Hepatocyte (in vitro differentiated cells): ENCODE measurements at places on chromosomes 3 and 15. TPM values are rescaled to one million over a fixed set of nuclear protein-coding genes. Genes with fewer than 3 reads are reported as not detected.

The ANKRD34C gene
- total RNA-seq, result 0.04 TPM in 1 of 2 replicates, not detected in the other

The ITGB5 gene
- 97.0 and 109 TPM in 2 replicates for total RNA-seq

The DAZL gene
- total RNA-seq, result 0.33 TPM in 1 of 2 replicates, not detected in the other

- H3K4me3 ChIP-seq, result no peak overlapping the region
- H3K27ac ChIP-seq, result no peak overlapping the region
- no peak for DNase-seq
- no peaks in the 10 kb centered on the region for H3K4me1 ChIP-seq
These were observed 114.2 kb downstream of the NEDD4 start for GRCh38 chr15:55879181-55879580.

DNA sequence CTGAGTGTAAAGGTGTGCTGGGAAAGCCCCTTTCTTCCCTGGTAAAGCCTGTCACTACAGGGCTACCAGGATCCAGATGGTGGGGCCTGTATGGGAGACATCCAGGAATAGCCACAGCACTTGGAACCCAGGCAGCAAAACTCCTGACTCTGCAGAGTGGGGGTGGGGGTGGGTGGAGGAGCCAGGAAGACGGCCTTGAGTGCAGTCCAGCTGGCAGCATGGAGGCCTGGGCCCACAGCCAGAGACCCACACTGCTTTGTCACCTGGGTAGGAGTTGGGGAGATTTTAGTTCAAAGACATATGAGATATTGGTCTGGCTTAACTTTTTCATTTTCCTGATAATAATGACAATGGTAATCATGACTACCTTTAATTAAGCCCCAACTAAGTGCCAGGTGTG, 116.7 kb upstream of the MRPS22 start:
- no peak overlapping the region for H3K4me3 ChIP-seq
- no peaks in the 10 kb centered on the region for H3K27me3 ChIP-seq
- peaks cover 4% of the 10 kb centered on the region for H3K4me1 ChIP-seq

DNA sequence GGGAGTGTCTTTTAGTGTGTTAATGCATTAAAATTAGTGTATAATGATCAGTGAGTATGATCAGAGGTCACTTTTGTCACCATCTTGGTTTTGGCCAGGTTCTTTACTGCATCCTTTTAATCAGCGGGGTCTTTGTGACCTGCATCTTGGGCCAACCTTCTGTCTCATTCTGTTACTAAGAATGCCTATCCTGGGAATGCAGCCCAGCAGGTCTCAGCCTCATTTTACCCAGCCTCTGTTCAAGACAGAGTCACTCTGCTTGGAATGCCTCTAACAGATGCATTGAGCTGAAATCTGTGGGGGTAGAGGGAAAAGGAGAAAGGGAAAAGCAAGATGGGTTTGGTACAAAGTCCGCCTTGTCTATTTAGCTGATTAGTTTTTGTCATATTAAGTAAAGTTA, 5.3 kb upstream of the BLOC1S6 start:
- no peak overlapping the region for H3K27ac ChIP-seq
- H3K4me1 ChIP-seq, result peaks cover 10% of the 10 kb centered on the region
- H3K36me3 ChIP-seq, result no peaks in the 10 kb centered on the region
- no peak for DNase-seq

- H3K36me3 ChIP-seq, result no peaks in the 10 kb centered on the region
- H3K4me3 ChIP-seq, result no peak overlapping the region
- H3K27me3 ChIP-seq, result no peaks in the 10 kb centered on the region
- DNase-seq, result no peak
- H3K27ac ChIP-seq, result no peak overlapping the region
These were observed 652.5 kb downstream of the EDEM1 start for GRCh38 chr3:5840056-5840455.

- DNase-seq, result no peak
- peak overlapping the region; percentile 62 for H3K27ac ChIP-seq
- no peaks in the 10 kb centered on the region for H3K27me3 ChIP-seq
- H3K4me3 ChIP-seq, result no peak overlapping the region
- H3K36me3 ChIP-seq, result no peaks in the 10 kb centered on the region
These were observed 35.3 kb downstream of the KLF13 start for GRCh38 chr15:31361764-31362515.

DNA sequence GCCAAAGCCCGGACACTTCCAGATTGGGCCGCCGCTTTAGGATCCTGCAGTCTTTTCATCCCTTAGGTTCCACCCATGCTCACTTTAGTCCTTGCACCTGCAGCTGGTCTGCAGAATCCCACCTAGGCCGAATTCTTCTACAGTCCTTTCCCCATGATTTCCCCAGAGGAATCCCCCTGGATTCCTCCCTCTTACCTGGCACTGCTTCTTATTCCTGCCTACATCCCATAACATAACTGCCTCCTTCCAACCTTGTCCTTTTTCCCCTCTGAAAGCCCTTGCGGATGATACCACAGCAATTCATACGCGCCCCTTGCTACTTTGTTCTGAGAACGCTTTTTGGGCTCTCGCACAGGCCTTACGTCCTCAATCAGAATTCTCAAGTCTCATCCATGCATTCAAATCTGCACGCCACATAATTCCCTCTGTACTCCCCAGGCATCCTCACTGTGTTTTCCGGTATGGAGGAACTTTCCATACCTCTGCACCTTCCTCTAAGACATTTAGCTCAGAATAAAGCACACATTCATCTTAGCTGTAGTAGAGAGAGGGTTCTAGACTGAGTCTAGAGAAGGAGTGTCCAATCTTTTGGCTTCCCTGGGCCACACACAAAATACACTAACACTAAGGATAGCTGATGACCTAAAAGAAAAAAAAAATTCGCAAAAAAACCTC, 619 bp downstream of the EIF2AK4 start:
- H3K4me1 ChIP-seq, result peaks cover 7% of the 10 kb centered on the region
- peak overlapping the region; percentile 73 for H3K4me3 ChIP-seq
- no peak for DNase-seq
- no peaks in the 10 kb centered on the region for H3K27me3 ChIP-seq

DNA sequence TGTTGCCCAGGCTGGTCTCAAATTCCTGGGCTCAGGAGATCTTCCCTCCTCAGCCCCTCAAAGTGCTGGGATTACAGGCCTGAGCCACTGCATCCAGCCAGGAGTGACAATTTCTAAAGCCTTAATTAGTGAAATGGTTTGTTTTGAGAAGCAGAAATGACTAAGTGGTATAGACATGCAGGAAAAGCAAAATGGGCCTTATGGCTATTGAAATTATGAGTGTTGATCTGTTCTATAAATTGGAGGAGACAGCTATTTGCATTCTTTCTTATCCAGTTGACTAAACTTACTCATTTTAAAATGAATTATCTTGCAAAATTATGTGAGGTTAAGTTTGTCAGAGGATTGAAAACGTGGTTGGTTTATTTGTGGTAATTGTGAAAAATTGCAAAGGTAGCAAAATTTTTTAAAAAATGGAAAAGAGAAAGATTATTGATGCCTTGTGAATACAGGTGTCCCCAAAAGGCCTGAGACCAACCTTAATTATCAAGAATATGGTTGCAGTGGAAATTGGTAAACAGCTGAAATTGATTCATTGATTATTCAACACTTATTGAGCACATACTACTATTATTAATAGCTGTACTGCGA, 7.9 kb downstream of the RAP2B start:
- no peak overlapping the region for H3K27ac ChIP-seq
- no peaks in the 10 kb centered on the region for H3K36me3 ChIP-seq
- no peak for DNase-seq

DNA sequence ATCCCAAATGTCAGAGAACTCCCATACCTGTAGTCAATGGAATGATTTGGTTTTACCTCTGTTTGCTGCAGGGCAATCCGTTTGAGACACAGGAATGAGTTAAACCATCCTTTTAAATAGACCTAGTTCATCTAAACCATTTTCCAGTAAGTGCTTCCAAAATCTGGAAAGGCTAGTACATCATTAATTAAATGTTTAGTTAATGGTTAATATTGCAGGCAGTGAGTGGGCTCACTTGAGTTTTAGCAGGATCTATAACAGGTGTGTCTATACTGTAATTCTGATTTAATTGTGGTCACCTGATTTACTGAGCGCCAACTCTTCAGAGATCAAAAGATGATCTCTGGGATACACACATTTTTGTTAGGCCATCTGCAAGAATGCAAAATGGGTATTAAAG, 353.9 kb upstream of the ROPN1 start:
- H3K4me1 ChIP-seq, result no peaks in the 10 kb centered on the region
- no peak for DNase-seq
- H3K27ac ChIP-seq, result no peak overlapping the region
- no peaks in the 10 kb centered on the region for H3K27me3 ChIP-seq

DNA sequence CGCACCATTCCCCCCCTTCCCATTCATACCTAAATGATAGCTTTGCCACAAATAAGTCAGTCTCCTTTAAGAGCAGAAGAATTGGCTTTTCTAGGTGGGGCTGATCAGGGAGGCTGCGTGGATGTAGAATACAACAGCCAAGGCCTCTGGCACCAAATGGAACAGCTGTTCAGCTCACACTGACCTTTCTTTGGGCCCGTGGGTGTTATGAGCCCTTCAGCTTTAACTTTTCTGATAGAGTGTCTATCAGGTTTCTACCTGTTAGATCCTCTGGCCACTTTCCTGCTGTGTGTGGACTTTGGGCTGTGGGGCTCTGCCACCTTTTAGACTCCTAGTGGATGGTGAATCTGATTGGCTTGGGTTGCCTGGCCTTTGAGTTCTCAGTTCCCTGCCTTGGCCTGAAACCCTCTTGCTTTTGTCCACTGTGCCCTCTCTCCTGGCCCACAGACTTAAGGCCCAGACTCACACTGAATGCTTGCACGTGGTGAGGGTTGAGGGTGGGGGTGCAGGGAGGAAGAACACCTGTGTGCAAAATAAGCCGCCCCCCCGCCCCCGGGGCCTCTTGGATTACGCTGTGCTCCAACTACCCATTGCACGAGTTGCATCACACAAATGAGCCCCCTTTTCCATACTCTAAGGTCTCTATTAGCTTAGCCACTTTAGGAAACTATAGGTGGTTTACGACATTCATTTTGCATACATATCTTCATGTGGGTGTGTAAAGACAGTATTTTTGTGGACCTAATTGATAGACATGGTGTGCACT, 1.3 kb upstream of the RFX7 start:
- H3K27ac ChIP-seq, result peak overlapping the region; percentile 84
- no peaks in the 10 kb centered on the region for H3K36me3 ChIP-seq
- H3K4me3 ChIP-seq, result no peak overlapping the region
- H3K27me3 ChIP-seq, result no peaks in the 10 kb centered on the region
- peak; percentile 35 for DNase-seq

DNA sequence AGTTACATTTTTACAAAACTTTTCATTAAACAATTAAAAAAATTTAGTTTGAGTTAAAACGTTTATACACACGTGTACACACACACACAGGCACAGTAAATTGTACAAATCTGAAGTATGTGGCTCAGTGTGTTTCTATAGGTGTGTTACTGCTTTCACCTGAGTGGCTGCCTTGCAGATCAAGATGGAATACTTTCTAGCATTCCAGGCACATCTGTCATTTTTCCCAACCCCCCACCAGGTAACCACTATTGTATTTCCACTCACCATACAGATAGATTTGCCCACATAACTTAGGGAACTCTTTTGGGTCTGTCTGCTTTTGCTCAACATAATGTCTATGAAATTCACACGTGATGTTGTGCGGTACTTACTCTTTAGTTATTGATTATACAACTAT, 141.1 kb downstream of the PTPRG start:
- no peak for DNase-seq
- H3K4me3 ChIP-seq, result no peak overlapping the region
- no peaks in the 10 kb centered on the region for H3K4me1 ChIP-seq
- no peak overlapping the region for H3K27ac ChIP-seq
- no peaks in the 10 kb centered on the region for H3K36me3 ChIP-seq
